Upper lobe of left lung (tissue), 6 donors: ENCODE measurements at places on chromosomes 2 and 18. TPM values are rescaled to one million over a fixed set of nuclear protein-coding genes. Genes with fewer than 3 reads are reported as not detected.

- no peak for DNase-seq
Observed at GRCh38 chr2:208827109-208827508, 420.5 kb downstream of the PTH2R start.

DNA sequence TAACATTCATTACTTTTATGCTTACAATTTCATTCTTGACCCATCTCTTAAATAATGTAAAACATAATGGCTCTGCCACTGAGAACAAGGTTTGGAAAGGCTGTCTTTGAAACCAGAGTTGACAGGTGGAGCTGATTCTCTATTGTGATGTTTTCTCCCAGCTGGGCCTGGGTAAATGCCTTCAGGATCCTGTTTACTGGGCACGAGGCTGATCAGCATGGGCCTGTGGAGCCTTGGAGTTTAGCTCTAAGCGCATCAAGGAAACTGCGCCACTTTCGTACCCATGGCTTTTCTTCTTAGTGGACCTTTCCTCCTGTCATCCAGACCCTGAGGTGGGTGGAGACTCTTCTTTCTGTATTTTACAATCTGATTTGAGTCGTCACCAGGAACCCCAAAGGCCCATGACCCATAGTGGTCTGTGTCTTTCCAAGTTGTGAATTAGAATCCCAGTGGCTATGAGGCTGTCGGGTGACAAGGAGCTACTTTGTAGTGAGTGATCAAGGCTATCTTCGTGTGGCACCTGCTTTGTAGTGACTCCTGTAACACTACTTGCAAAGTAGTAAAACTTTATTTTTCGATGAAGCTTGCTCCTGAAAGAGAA lies 123.1 kb downstream of the LPIN1 start:
- DNase-seq, result no peak

DNA sequence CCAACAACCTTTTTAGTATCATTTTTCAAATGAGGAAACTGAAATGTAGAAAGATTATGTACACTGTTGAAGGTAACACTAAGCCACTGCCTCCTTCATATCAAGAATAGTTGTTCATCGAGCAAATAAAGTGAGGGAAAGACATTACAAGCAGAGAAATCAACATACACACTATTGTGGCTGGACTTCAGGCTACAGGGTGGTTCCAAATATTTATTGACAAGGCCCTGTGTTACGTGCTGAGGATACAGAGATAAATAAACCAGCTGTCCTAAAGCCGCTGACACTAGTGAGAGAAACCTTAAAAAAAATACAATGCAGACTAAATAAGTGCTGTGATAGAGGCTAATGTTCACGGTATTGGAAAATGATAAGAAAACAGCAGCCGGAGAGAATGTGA lies 1.9 kb upstream of the LNPK start:
- no peak for DNase-seq

DNA sequence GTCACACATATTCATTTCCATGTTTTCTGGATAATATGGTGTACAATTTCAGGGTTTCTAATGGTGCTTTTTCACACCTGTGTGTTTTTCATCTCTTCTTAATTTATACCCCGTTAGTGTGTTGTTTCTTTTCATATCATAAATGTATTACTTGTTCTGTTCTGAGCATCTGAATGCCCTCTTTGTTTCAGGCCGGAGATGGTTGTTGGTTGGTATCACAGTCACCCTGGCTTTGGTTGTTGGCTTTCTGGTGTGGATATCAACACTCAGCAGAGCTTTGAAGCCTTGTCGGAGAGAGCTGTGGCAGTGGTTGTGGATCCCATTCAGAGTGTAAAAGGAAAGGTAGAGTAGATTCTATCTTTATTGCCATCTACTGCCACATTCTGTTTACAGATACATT lies 45.1 kb upstream of the TBR1 start:
- no peak for DNase-seq

MEP1B gene
- total RNA-seq, result not detected

ERBB4 gene
- 24.2 TPM for total RNA-seq
